ENCODE measurements at places on chromosomes 6 and 20.

DNA sequence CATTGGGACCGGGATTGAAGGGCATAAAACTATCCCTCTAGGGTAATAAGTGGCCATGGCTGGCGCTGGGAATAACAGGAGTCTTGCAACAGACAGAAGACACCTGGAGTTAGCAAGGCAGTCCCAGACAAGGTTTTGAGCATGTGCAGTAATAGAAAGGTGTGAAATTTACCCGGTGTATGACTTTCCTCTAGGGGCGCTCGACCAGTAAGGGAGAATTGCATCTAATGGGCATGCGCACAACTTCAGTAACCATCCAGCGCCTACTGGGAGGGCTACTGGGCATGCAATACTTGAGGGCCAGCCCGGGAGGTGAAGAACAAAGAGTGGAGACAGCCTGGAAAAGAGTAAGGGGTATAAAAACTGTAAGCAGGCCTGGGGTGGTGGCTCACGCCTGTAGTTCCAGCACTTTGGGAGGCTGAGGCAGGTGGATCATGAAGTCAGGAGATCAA is 32.7 kb downstream of the SERPINB6 start:
- no peak for DNase-seq

- DNase-seq: no peak
These were observed 67.4 kb upstream of the ASCC3 start for GRCh38 chr6:100948381-100949133.

DNA sequence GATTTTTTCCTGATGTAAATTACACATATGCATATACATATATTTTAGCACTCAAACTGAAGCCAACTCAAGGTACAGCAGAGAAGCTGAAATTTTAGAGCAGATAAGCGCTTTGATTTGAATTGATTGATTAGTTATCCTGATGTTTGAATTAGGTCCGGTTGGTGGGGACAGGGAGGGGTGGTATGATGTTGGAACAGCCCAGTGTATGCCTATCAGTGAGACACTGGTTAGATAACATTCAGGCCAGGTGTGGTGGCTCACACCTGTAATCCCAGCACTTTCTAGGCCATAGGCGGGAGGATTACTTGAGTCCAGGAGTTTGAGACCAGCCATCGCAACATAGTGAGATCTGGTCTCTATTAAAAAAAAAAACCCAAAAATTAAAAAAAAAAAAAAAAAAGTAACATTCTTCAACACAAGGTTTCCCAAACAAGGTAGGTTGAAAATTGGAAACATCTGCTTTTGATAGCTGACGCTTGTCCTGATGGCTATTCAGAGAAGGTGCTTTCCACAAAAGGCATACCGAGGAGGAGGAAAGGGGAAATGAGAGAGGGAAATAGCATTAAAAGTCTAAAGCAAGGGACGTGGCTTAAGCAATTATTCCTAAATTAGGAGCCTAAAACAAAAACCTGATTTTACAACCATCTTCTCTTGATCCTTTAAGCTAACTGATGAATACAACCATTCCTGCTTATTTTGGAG is 288.4 kb upstream of the JARID2 start:
- no peak for DNase-seq

- DNase-seq: no peak
These were observed 88.3 kb downstream of the CDYL start for GRCh38 chr6:4864519-4864918.

GRCh38 chr20:34708621-34709043 is 4.5 kb downstream of the TP53INP2 start:
- DNase-seq: peak; percentile 45

- no peak for DNase-seq
These were observed 27.8 kb downstream of the TNXB start for GRCh38 chr6:32081168-32081990.

DNA sequence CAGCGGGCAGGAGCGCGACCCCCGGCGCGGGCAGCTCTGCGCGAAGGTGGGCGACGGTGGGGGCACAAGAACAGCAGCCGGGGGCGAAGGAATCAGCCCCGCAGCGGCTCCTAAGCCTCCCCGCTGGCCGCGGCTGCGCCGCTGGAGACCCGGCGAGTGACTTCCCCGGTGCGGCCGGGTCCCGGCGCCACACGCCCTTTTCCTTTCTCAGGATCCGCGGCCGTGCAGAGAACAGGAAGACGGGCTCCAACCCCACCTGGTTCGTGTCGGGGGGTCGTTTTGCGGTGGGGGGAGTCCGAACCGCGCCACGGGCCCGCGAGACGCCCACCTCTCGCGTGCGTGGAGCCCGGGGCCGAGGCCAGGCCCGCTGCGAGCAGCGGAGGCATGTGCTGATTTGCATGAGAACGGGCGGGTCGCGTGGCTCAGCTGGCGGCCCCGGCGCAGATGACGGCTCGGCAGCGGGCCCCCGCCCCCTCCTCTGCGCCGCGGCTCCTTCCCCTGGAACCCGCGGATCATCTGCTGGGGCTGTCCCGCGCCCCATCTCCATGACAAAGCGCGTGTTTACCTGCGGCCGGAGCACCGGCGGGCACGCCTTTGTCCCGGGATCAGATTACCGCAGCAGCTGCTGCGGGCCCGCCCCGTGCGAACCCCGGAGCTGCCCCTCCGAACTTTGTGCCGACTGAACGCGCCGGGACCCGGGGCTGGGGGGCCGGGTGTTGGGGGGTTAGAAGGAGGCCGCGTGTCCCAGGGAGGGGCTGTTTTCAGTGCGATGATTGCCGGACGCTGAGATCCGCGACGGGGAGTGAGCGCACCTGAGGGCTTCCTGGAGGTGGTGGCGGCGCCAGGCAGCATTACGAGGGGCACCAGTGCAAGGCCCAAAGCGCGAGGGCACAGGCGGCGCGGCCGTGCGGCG is 4.9 kb upstream of the DLL1 start:
- no peak for DNase-seq

- no peak for DNase-seq
These were observed 93.4 kb downstream of the ANKS1A start for GRCh38 chr6:34982424-34982852.

- DNase-seq: no peak
These were observed 1.6 kb upstream of the SYNCRIP start for GRCh38 chr6:85644279-85644762.

GRCh38 chr6:157134402-157135047 is 188.8 kb downstream of the TMEM242 start:
- DNase-seq: no peak

DNA sequence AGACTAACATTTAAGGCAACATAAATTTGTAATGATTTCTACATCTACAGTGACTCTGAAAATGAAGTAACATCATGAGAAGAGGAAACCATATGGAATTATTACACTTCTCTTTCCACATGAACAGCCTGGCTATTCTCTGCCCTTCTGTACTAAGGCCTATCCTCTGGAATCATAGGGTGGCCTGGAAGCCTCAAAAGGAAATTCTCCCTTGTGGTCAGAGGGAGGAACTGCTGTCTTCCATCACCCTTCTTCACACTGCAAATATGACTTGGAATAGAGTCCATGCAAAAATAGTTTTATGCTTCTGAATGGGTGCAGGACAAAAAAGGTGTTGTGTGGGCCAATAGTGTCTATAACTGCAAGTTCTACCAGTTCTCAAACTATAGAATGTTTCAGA is 44.6 kb upstream of the SH3BGRL2 start:
- peak; percentile 7 for DNase-seq

GRCh38 chr6:19311786-19312185 is 525.4 kb upstream of the ID4 start:
- no peak for DNase-seq

DNA sequence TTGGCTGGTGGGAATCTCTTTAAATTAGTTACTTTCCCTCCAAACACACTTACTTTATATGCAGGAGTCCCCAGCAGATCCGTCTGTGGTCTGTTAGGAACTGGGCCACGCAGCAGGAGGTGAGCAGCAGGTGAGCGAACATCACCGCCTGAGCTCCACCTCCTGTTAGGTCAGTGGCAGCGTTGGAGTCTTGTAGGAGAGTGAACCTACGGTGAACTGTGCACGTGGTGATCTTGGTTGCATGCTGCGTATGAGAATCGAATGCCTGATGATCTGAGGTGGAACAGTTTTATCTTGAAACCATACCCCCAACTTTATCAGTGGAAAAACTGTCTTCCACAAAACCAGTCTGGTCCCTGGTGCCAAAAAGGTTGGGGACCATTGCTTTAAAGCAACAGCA is 5.0 kb downstream of the SERPINB6 start:
- no peak for DNase-seq

- no peak for DNase-seq
These were observed 44.2 kb upstream of the CDH22 start for GRCh38 chr20:46352370-46352938.

- DNase-seq: no peak
These were observed 1.9 kb downstream of the BTBD3 start for GRCh38 chr20:11919581-11919980.

DNA sequence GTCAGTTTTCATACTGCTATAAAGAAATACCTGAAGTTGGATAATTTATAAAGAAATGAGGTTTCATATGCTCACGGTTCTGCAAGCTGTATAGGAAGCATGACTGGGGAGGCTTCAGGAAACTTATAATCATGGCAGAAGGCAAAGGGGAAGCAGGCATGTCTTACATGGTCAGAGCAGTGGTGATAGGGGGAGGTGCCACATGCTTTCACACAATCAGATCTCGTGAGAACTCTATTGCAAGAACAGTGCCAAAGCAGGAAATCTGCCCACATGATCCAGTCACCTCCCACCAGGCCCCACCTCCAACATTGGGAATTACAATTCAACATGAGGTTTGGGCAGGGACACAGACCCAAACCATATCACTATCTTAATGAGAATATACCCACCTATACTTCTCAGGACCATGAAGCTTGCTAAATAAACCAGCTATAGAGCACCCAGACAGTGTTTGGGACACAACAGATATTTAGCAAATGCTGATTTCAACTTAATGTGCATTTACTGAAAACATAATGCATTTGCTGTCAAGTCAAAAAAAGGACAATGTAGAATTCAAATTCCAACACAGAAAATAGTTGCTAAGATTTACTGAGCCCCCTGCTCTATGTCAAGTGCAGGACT is 63.8 kb downstream of the TNFRSF21 start:
- no peak for DNase-seq

GRCh38 chr6:23388086-23388783 is 737.8 kb upstream of the NRSN1 start:
- no peak for DNase-seq

DNA sequence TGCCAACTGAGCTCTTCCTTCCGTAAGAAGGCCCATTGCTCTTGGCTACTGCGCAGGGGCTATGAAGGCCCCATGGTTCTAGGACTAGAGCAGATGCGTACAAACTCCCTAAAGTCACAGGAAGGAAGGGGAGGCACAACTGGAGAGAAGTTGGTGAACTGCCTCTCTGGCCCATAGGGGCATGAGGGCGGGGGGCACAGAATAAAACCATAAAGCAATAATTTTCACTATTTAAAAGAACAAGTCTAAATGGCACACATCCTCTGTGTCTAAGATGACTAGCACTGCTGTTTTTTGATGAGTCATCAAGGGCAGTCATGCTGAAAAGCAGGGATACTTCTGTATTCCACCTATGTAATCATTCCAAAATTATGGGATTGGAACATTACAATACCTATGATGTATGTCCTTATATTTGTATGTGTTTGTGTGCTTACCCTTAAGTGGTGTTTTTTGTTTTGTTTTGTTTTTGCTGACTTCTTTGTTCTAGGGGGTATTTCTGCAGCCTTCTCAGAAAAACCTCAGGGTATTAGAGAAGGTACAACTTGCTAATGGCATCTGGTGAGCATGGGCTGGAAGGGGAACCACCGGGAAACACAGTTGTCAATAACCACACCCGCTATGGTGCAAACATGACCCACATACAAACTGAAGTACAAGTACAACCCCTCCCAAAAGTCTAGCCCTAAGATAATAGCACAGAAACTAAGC is 36.9 kb downstream of the B4GALT5 start:
- DNase-seq: peak; percentile 73

- DNase-seq: no peak
These were observed 6.7 kb upstream of the PNRC1 start for GRCh38 chr6:89073840-89074239.

- DNase-seq: no peak
These were observed 90.4 kb downstream of the SERAC1 start for GRCh38 chr6:158077676-158078075.

GRCh38 chr6:17907406-17908229 is 79.8 kb downstream of the KIF13A start:
- peak; percentile 92 for DNase-seq

DNA sequence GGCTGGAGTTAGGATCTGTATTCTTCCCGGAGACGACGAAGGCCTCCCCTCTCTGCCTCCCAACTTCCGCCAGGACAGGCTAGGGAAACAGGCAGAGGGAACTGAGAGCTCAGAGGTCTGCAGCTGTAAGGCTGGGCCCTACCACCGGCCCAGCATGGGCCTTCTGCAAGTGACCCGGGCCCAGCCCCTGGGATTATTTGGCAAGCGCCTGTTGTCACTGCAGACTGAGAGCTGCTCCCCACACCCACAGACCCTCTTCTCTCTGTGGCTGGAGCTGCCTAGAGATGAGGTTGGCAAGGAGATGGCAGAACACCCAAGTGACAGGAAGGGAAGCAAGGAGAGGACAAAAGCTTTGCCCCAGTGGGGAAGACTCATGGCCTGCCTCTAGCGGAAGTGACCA is 212.6 kb downstream of the ZDHHC14 start:
- no peak for DNase-seq

DNA sequence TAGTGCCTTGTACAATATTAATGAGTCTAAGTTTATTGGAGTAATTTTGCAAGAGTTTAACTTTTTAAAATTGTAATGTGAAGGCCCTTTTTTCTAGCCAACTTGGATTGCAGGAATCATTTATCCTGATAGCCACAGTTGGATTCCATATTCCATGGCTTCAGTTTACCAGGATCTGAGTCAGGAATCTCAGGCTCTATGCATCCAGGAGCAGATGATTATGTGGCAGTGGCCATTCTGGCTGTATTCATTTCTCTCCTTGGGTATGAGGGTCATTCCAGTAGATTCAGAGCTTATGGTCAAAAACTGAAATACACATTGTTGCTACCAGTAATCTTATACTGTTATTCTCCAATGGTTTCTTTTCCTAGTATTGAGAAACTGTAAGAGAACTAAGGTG is 2.9 kb downstream of the AIG1 start:
- DNase-seq: no peak

- no peak for DNase-seq
These were observed 115.9 kb upstream of the NRSN1 start for GRCh38 chr6:24010133-24010532.

DNA sequence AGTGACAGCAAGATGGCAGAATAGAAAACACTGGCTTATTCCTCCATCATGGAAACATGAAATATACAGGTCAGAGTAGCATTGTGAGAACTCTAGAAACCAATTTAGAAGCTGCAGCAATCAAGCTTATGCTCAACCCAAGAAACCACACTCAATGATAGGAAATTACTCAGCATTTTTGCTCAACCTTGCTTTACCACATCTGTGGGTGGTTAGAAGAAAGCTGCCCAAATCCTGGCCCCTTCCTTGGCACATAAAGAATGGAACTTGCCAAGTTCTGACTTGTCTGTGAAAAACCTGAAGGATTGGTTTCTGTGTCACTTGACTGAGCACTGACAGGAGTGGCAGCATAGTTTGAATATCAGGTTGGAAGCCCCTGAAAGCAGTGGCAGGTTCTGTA is 108.0 kb upstream of the MOCS1 start:
- no peak for DNase-seq

GRCh38 chr6:134436950-134437349 is 119.0 kb upstream of the SGK1 start:
- DNase-seq: no peak

Data from hematopoietic multipotent progenitor cell treated with erythropoietin and hydrocortisone succinate and interleukin-3 and kit ligand, for 15 days (in vitro differentiated cells).